ENCODE measurements at places on chromosomes 5 and 9. TPM values are rescaled to one million over a fixed set of nuclear protein-coding genes. Genes with fewer than 3 reads are reported as not detected.
A peak's percentile ranks its signal among the peaks of the same experiment; 100 is the strongest.

GRCh38 chr9:106321394-106322180, 541.4 kb upstream of the ZNF462 start:
- DNase-seq, result no peak

PCDHB16 gene
- 0.07 TPM for total RNA-seq

SECISBP2 gene
- 21.0 TPM for total RNA-seq

GRCh38 chr9:14323083-14323971, 9.4 kb upstream of the NFIB start:
- DNase-seq, result no peak

- DNase-seq, result no peak
These were observed 22.8 kb downstream of the CDK5RAP2 start for GRCh38 chr9:120557205-120557604.

OR1N1 gene
- total RNA-seq, result not detected

DNA sequence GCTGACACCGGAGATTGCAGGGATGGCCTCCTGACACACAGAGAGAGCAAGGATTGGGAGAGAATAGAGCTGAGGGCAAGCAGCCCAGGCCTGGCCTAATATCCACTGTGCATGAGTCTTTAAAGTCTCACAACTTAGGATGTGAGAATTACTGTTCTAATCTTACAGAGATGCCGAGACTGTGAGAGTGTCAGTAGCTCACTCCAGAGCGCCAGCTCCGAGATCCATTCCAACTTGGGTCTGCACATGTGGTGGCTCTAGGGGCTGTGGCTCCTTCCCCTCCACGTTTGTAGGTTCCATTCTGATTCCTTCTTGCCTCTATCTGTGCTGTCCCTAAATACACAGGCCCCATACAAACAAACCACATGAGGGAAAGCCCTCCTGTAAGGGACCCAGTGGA, 304.6 kb downstream of the MLLT3 start:
- DNase-seq, result no peak

DNA sequence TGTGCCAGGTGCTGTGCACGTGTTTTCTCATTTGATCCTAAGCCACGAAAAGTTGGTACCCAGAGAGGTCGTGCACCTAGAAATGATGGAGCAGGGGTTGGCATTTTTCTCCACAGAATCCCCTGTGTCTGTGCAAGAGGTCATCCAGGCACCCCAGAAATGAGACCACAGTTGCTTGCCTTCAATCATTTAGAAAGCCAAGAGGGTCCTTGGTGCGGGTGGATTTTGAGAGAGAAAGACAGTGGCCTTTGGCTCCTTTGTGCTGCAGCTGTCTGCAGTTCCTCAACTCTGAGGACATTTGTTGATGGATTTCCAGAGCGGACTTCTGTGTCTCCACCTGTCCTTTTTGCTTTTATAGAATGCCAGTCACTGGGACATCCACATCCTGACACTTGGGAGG, 33.8 kb upstream of the SPRY4 start:
- DNase-seq, result no peak

DNA sequence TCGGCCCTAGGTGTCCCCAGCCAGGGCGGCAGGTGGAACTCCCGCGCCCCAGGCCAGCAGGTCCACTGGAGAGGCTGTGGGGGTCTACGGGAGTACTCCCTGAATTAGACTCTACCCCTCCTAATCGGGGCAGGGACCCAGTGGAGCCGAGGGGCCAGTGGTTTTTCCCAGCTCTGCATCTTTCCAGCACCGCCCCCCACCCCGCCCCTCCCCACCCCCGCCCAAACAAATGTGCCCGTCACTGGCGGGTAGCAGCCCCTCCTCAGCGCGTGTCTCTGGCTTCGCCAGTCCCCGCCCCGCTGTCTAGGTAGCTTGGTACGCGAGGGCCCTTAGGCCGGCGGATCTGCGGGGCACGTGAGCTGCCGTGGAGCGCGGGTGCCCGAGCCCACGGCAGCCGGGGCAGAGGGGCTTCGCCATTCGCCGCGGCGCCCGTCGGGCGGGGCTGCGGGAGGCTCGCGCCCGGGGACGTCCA, 7.0 kb downstream of the UNC5A start:
- DNase-seq, result no peak

GRCh38 chr5:3019045-3019444, 267.6 kb upstream of the IRX2 start:
- no peak for DNase-seq

MEGF10 gene
- not detected for total RNA-seq

GTF3C4 gene
- 24.1 TPM for total RNA-seq

DNA sequence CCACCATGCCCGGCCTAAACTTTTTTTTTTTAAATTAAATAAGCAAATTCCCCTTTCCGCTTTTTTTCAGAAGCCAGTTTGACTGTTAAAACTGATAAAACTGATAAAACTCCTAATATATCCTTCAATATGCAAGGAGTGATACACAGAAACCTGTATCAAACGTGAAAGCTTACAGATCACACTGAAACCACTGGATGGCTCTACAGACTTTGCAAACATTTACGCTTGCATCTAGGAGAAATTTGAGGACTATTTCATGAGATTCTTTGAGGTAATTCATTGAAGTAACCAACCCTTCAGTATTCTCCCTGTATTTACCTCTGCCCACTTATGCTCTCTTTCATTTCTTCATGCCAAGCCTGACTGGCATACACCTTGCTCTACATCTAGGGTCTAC, 40.6 kb upstream of the CHD1 start:
- no peak for DNase-seq

- DNase-seq, result no peak
These were observed 23.2 kb upstream of the SLC25A51 start for GRCh38 chr9:37927132-37927531.

ADRA1B gene
- not detected for total RNA-seq

GRCh38 chr5:79876456-79876855, 114.6 kb downstream of the MTX3 start:
- no peak for DNase-seq

GRCh38 chr9:126885131-126885641, 24.7 kb downstream of the ZBTB34 start:
- peak; percentile 89 for DNase-seq

- peak; percentile 63 for DNase-seq
These were observed 150.9 kb downstream of the ADGRV1 start for GRCh38 chr5:90709323-90710155.

DNA sequence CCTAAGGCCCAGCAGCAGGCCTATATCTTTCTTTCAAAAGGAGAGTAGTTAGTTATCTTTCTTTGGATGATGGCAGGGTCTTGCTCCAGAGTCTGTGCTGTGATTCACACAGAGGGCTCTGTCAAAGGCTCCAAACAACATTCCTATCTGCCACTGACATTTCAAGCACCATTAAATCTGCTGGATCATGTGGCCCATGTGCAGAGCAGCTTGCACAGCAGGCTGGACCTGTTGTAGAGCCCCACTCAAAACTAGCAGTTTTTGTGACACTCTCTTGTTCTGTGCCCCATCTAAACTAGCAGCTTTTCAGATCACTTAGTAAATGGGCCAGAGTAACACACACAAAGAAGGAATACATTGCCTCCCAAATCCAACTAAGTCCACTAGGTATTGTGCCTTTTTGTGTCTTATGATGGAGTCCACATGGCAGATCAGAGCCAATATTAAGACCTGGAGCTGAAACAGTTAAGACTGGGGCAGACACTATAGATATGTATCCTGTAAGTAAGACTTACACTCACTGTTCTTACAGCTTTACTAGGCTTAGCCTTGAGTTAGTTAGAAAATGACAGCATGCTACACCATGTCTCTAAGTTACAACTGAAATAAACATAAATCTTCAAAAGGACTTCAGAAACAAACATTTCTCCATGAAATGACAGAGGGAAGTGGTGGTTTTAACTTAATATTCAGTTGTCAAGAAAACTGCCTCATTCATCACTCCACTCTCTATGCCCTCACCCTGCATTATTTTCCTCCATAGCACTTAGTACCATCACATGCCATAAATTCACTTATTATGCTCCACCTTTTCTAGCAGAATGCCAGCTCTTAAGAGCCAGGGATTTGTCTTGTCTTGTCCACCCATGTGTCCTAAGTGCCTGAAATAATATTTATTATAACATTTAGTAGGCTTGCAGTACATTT, 400.9 kb downstream of the RAB3C start:
- DNase-seq, result no peak

TERT gene
- total RNA-seq, result 5.1 TPM

DNA sequence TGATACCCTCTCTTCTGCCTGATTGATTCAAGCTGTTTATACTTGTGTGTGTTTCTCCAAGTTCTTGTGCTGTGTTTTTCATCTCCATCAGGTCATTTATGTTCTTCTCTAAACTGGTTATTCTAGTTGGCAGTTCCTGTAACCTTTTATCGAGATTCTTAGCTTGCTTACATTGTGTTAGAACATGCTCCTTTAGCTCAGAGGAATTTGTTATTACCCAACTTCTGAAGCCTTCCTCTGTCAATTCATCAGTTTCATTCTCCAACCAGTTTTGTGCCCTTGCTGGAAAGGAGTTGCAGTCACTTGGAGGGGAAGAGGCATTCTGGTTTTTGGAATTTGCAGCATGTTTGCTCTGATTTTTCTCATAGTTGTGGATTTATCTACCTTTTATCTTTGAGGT, 126.2 kb upstream of the FTMT start:
- no peak for DNase-seq

EGR1 gene
- 83.7 TPM for total RNA-seq

GRCh38 chr5:154598021-154598420, 120.0 kb upstream of the HAND1 start:
- DNase-seq, result no peak

SPATA31C1 gene
- not detected for total RNA-seq

GRCh38 chr5:172952034-172952511, 7.2 kb upstream of the RPL26L1 start:
- no peak for DNase-seq

Data from Caco-2 (cell line).